CD4-positive, alpha-beta T cell (primary cell): ENCODE measurements at places on chromosomes 2 and 18. TPM values are rescaled to one million over a fixed set of nuclear protein-coding genes. Genes with fewer than 3 reads are reported as not detected.

Gene SERPINB8
- total RNA-seq: 9.8 TPM

DNA sequence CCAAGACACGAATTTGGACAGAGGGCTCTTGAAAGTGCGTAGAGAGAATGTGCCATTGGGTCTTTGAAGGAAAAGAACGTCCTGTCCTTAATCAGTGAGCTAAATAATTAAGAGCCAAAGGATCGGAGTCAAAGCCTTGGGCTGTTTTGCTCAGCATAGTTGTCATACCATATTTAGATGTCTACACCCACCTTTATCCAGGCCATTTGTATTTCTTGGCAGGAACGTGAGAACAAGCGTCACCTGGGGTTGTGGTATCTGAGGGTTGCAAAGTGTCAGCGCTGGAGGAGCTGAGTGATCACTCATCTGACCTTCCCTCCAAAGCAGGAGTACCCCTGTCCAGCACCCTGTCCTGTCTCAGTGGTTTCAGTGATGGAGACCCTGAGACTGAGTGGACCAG, 4.5 kb downstream of the LPIN1 start:
- peak overlapping the region; percentile 80 for H3K27ac ChIP-seq
- no peaks in the 10 kb centered on the region for H3K36me3 ChIP-seq
- no peaks in the 10 kb centered on the region for H3K27me3 ChIP-seq
- no peak for DNase-seq
- no peak overlapping the region for H3K4me3 ChIP-seq

GRCh38 chr2:44242904-44243303, 32.4 kb upstream of the SLC3A1 start:
- no peak for DNase-seq
- no peaks in the 10 kb centered on the region for H3K36me3 ChIP-seq
- H3K4me3 ChIP-seq: no peak overlapping the region
- peaks cover 6% of the 10 kb centered on the region for H3K4me1 ChIP-seq
- no peaks in the 10 kb centered on the region for H3K27me3 ChIP-seq

Gene CENPA
- 1.0 TPM for total RNA-seq

DNA sequence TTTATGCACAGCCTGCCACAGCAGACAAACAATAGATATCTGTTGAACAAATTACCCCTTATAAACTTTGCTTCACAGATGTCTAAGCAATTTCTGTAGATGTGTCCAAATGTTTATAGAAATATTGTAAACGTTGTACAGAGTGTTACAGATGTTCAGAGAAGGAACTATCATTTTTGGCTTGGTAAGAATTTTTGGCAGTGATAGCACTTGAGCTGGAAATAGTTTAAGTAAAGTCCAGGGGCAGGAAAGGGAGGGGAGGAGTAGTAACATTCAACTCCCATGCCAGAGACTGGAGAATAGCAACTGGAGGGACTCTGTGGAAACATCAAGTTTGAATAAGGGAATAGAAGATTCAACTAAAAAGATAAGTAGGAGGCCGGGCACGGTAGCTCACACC, 4.4 kb downstream of the PTRHD1 start:
- no peaks in the 10 kb centered on the region for H3K27me3 ChIP-seq
- no peak overlapping the region for H3K4me3 ChIP-seq
- no peak for DNase-seq
- no peaks in the 10 kb centered on the region for H3K36me3 ChIP-seq
- H3K4me1 ChIP-seq: peaks cover 9% of the 10 kb centered on the region

Gene TXNL1
- total RNA-seq: 41.5 TPM

- no peak overlapping the region for H3K4me3 ChIP-seq
- no peak overlapping the region for H3K27ac ChIP-seq
- H3K4me1 ChIP-seq: no peaks in the 10 kb centered on the region
Measured at GRCh38 chr2:9347411-9347881, 75.9 kb downstream of the ITGB1BP1 start.

- H3K36me3 ChIP-seq: no peaks in the 10 kb centered on the region
- no peak overlapping the region for H3K4me3 ChIP-seq
- H3K4me1 ChIP-seq: no peaks in the 10 kb centered on the region
- DNase-seq: no peak
Measured at GRCh38 chr2:133780099-133780996, 212.1 kb upstream of the NCKAP5 start.

Gene NETO1
- total RNA-seq: not detected

DNA sequence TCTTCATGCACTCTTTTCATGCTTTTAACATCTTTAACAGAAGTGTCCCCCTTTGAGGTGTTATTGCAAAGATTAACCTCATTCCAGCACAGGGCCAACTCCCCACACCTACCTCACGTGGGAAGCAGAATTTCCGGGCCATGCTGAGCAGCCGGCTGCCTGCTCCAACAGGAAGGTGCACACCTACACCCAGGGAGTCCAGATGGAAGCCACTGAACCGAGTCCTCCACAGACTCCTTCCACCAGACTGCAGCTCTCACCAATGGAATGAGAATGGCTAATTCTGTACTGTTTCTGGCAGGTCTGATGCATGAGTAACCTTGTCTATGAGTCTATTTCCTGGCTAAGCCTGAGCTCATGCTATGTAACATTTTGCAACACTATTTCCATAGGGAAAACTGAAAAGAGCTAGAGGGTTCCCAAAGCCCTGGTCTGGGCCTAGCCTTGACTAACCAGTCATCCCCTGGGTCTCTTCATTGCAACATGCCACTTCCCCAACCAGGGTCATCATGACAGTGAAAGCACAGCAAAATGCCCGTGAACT, 11.0 kb downstream of the ERFE start:
- H3K27me3 ChIP-seq: no peaks in the 10 kb centered on the region
- no peak for DNase-seq
- H3K4me3 ChIP-seq: no peak overlapping the region
- H3K27ac ChIP-seq: no peak overlapping the region
